ENCODE measurements at places on chromosomes 4 and X. TPM values are rescaled to one million over a fixed set of nuclear protein-coding genes. Genes with fewer than 3 reads are reported as not detected.

- H3K4me3 ChIP-seq, result no peak overlapping the region
- H3K27me3 ChIP-seq, result no peaks in the 10 kb centered on the region
- no peak overlapping the region for H3K27ac ChIP-seq
- peaks cover under 1% of the 10 kb centered on the region for H3K4me1 ChIP-seq
Observed at GRCh38 chr4:39998659-39999345, 21.1 kb upstream of the PDS5A start.

- H3K27me3 ChIP-seq, result no peaks in the 10 kb centered on the region
- H3K36me3 ChIP-seq, result no peaks in the 10 kb centered on the region
- DNase-seq, result peak; percentile 55
- H3K27ac ChIP-seq, result no peak overlapping the region
- H3K4me3 ChIP-seq, result no peak overlapping the region
- H3K4me1 ChIP-seq, result no peaks in the 10 kb centered on the region
Observed at GRCh38 chrX:8815460-8816065, 14.4 kb upstream of the FAM9A start.

DNA sequence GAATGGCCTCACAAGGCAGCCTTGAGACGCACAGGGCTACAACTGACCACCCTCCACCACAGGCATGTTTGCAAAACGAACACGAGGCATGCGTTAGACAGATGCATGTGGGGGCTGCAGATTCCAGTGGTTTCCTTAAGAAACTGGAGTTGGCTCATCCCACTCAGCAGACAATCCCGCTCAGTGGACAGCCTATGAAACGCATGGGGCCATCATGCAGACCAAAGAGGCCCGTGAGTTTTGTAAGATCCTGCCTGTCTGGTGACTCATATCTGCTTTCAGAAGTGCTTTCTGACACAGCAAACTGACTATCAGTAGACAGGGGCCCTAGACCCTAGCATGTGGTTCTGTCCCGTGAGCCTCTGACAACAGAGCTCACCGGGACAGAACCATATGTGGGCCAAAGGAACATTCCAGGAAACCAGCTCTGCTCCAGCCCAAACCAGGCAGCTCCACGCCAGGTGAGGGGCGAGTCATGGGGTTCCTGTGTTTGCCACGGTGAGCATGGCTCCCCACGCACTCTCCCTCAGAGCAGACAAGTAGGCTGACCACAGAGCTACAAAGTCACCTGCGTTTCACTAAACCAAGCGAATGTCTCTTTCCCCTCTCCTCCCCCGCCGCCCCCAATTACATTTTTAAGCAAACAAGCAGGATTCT lies 74.4 kb downstream of the MTMR1 start:
- peaks cover 22% of the 10 kb centered on the region for H3K4me1 ChIP-seq
- no peak overlapping the region for H3K4me3 ChIP-seq
- peaks cover 6% of the 10 kb centered on the region for H3K36me3 ChIP-seq
- peak overlapping the region; percentile 47 for H3K27ac ChIP-seq

- H3K4me1 ChIP-seq, result no peaks in the 10 kb centered on the region
- peaks cover 54% of the 10 kb centered on the region for H3K36me3 ChIP-seq
- no peak for DNase-seq
Observed at GRCh38 chr4:67470871-67471270, 74.4 kb downstream of the CENPC start.

DNA sequence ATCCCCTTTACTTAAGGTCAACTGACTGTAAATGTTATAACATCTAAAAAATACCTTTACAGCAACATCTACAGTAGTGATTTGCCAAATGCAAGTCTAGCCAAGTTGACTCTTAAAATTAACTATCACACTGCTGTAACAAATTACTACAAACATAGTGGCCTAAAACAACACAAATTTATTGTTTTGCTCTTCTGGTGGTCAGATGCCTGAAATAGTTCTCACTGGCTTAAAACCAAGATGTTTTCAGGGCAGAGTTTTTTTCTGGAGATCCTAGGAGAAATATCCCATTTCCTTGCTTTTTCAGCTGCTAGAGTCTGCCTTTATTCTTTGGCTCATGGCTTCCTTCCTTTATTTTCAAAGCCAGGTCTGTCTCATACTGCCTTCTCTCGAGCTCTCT lies 120.5 kb downstream of the ADGRL3 start:
- no peak overlapping the region for H3K4me3 ChIP-seq
- DNase-seq, result no peak
- H3K27ac ChIP-seq, result no peak overlapping the region
- no peaks in the 10 kb centered on the region for H3K4me1 ChIP-seq
- no peaks in the 10 kb centered on the region for H3K36me3 ChIP-seq

DNA sequence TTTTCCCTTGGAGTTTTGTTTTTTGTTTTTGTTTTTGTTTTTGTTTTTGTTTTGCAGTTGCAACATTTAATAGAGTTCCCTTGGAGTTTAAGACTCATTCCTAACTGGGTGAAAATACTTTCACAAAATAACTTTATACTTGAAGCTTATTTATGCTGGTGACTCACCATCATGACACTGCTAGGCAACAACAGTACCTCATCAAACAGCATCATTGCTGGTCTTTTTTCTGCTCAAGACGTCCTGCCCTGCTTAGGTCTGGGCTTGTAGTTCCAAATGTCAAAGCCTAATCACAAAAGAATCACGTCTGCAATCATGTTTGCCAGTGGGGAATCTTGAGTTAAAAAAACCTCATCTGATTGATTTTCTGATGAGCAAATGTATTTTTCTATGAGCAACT lies 105.7 kb upstream of the PRPS2 start:
- H3K36me3 ChIP-seq, result no peaks in the 10 kb centered on the region
- no peak overlapping the region for H3K27ac ChIP-seq
- no peak overlapping the region for H3K4me3 ChIP-seq
- H3K4me1 ChIP-seq, result no peaks in the 10 kb centered on the region

DNA sequence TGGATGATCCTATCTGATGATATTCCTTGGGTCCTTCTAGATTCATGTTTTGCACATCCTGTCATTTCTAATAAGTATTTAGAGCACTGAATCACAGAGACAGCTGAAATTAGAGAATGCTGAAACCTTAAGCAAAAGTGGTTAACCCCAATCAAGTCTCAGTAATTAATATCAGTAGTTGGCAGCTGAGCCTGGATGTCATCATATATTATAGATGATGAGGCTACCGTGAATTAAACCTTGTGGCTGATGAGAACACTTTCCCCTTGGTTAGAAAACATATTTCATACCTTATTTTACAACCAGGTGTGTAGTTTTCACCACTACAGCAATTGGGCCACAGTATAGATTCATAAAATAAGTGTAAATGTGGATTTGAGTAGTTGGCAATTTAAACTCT lies 499.0 kb downstream of the PDGFC start:
- no peak for DNase-seq
- no peaks in the 10 kb centered on the region for H3K27me3 ChIP-seq
- no peak overlapping the region for H3K27ac ChIP-seq
- H3K4me1 ChIP-seq, result no peaks in the 10 kb centered on the region
- H3K36me3 ChIP-seq, result no peaks in the 10 kb centered on the region

GRCh38 chrX:25650216-25650820 lies 487.8 kb upstream of the MAGEB18 start:
- no peaks in the 10 kb centered on the region for H3K4me1 ChIP-seq
- no peaks in the 10 kb centered on the region for H3K36me3 ChIP-seq
- DNase-seq, result no peak
- no peaks in the 10 kb centered on the region for H3K27me3 ChIP-seq
- no peak overlapping the region for H3K4me3 ChIP-seq
- H3K27ac ChIP-seq, result no peak overlapping the region

GRCh38 chr4:54780149-54780495 lies 122.4 kb downstream of the KIT start:
- no peak overlapping the region for H3K4me3 ChIP-seq
- DNase-seq, result no peak
- no peak overlapping the region for H3K27ac ChIP-seq
- no peaks in the 10 kb centered on the region for H3K4me1 ChIP-seq
- H3K27me3 ChIP-seq, result no peaks in the 10 kb centered on the region

GRCh38 chrX:9947131-9947794 lies 19.9 kb upstream of the CLDN34 start:
- H3K4me3 ChIP-seq, result no peak overlapping the region
- no peak overlapping the region for H3K27ac ChIP-seq

- no peaks in the 10 kb centered on the region for H3K27me3 ChIP-seq
- H3K27ac ChIP-seq, result no peak overlapping the region
- DNase-seq, result no peak
- H3K4me3 ChIP-seq, result no peak overlapping the region
- H3K4me1 ChIP-seq, result peaks cover 20% of the 10 kb centered on the region
- peaks cover 10% of the 10 kb centered on the region for H3K36me3 ChIP-seq
Observed at GRCh38 chrX:9534686-9535085, 69.8 kb downstream of the TBL1X start.

- DNase-seq, result peak; percentile 85
- H3K27me3 ChIP-seq, result no peaks in the 10 kb centered on the region
- peak within 1 kb of the TSS; percentile 80 for H3K27ac ChIP-seq
- peaks cover 14% of the 10 kb centered on the region for H3K36me3 ChIP-seq
- H3K4me1 ChIP-seq, result peaks cover 18% of the 10 kb centered on the region
Observed at GRCh38 chrX:21940356-21940829, at the start of gene SMS. Gene SMS, plus strand, starts transcription at chrX:21940709. Its CDS starts 116 bp downstream, at chrX:21940825.

- H3K27ac ChIP-seq, result no peak overlapping the region
- no peak for DNase-seq
- H3K4me1 ChIP-seq, result no peaks in the 10 kb centered on the region
- no peaks in the 10 kb centered on the region for H3K36me3 ChIP-seq
Observed at GRCh38 chr4:73608689-73609594, 11.3 kb downstream of the RASSF6 start.

- H3K4me1 ChIP-seq, result no peaks in the 10 kb centered on the region
- H3K27me3 ChIP-seq, result no peaks in the 10 kb centered on the region
- H3K4me3 ChIP-seq, result no peak overlapping the region
- no peaks in the 10 kb centered on the region for H3K36me3 ChIP-seq
Observed at GRCh38 chr4:111696505-111696904, 448.7 kb upstream of the FAM241A start.

DNA sequence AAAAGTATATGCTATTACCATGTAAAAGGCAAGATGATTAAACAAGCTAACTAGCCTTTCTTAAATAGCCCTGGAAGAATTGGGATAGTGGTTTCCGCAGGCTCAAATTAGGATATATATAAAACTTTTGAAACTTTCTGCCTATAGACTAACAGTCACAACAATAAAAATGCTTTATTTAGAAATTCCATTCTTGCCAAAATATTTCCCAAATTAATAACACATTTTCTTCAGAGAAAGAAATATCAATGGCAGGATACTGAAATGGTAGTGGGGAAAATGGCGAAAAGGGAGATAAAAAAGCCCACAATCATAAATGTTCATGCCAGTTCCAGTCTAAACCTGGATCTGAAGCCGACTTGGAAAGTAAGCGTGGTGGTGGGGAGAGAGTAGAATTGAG lies 56.0 kb downstream of the MAD2L1 start:
- no peaks in the 10 kb centered on the region for H3K4me1 ChIP-seq
- no peak overlapping the region for H3K4me3 ChIP-seq
- no peaks in the 10 kb centered on the region for H3K27me3 ChIP-seq
- DNase-seq, result no peak
- H3K36me3 ChIP-seq, result no peaks in the 10 kb centered on the region
- H3K27ac ChIP-seq, result no peak overlapping the region

GRCh38 chrX:47361538-47362511 lies 8.6 kb upstream of the ZNF157 start:
- peak; percentile 15 for DNase-seq
- H3K36me3 ChIP-seq, result no peaks in the 10 kb centered on the region
- H3K27ac ChIP-seq, result no peak overlapping the region
- H3K27me3 ChIP-seq, result peaks cover 2% of the 10 kb centered on the region
- H3K4me3 ChIP-seq, result no peak overlapping the region

Gene IGSF1
- 1.1 TPM for total RNA-seq

Gene NPY2R
- not detected for total RNA-seq

Gene NPY5R
- total RNA-seq, result not detected

Gene FAM133A
- total RNA-seq, result 0.11 TPM

Gene SLC25A4
- 30.3 TPM for total RNA-seq

Gene TNIP3
- not detected for total RNA-seq

Gene PDE6B
- not detected for total RNA-seq

All from K562 (cell line).